ENCODE measurements at places on chromosomes 13 and 19.

DNA sequence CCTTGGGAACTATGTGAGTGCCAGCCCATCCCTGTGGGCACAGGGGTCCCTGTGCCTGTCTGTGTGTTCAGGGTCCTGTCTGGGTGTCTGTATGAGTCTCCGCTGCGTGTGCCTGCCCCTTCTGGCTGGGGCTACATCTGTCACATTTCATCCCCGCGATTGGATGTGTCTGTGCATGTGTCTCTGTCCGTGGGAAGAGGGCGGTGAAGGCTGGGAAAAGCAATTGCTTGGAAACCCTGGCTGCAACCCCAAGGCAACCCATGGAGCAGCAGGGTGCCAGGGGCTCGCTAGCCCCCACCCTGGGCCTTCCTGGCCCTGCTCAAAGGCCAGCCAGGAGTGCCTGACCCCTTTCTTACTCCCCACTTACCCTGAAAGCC, 1.4 kb downstream of the MAG start:
- no peak overlapping the region for H3K4me3 ChIP-seq
- no peak overlapping the region for H3K27ac ChIP-seq
- no peak for DNase-seq
- peaks cover 36% of the 10 kb centered on the region for H3K27me3 ChIP-seq

- H3K36me3 ChIP-seq = no peaks in the 10 kb centered on the region
- H3K4me3 ChIP-seq = no peak overlapping the region
- H3K27ac ChIP-seq = no peak overlapping the region
- peaks cover 25% of the 10 kb centered on the region for H3K4me1 ChIP-seq
- no peaks in the 10 kb centered on the region for H3K27me3 ChIP-seq
- no peak for DNase-seq
These were observed 4.0 kb downstream of the HSPB6 start for GRCh38 chr19:35752746-35753350.

GRCh38 chr19:17743874-17744580, 7.2 kb upstream of the FCHO1 start:
- no peaks in the 10 kb centered on the region for H3K36me3 ChIP-seq
- H3K4me3 ChIP-seq = no peak overlapping the region

GRCh38 chr13:110300090-110300815, 6.7 kb downstream of the COL4A1 start:
- DNase-seq = no peak
- peaks cover 11% of the 10 kb centered on the region for H3K4me1 ChIP-seq

- peak; percentile 54 for DNase-seq
- H3K27me3 ChIP-seq = no peaks in the 10 kb centered on the region
- H3K4me3 ChIP-seq = peak overlapping the region; percentile 62
- no peaks in the 10 kb centered on the region for H3K4me1 ChIP-seq
- no peaks in the 10 kb centered on the region for H3K36me3 ChIP-seq
These were observed 518 bp downstream of the NUDT19 start for GRCh38 chr19:32691952-32692726.

DNA sequence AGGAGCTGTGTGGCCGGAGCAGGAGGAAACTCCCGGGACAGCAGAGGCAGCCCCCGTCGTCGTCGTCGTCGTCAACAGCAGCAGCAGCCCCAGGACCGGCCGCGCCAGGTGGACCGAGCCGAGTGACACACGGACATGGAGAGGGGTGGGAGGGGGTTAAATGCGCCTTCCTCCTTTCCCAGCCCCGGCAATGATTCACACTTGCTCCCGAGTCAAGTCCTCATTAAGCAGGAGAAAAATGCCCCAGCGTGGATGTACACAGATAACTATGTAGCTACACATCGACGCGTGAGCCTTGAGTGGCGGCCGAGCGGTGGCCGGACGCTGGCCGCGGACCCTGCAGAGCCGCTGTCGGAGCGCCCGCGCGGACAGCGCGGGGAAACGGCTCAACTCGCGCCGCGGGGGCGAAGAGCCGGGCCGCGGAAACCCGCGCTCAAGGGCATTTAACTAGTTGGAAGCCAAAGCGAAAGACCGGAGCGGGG, 645 bp downstream of the UBL3 start:
- DNase-seq = peak; percentile 55
- peaks cover 18% of the 10 kb centered on the region for H3K4me1 ChIP-seq
- H3K27ac ChIP-seq = peak overlapping the region; percentile 90
- H3K36me3 ChIP-seq = no peaks in the 10 kb centered on the region
- H3K27me3 ChIP-seq = no peaks in the 10 kb centered on the region
- peak overlapping the region; percentile 74 for H3K4me3 ChIP-seq

GRCh38 chr13:25756912-25757311, 294.9 kb downstream of the SHISA2 start:
- H3K4me3 ChIP-seq = no peak overlapping the region
- DNase-seq = no peak
- no peaks in the 10 kb centered on the region for H3K4me1 ChIP-seq
- no peak overlapping the region for H3K27ac ChIP-seq

DNA sequence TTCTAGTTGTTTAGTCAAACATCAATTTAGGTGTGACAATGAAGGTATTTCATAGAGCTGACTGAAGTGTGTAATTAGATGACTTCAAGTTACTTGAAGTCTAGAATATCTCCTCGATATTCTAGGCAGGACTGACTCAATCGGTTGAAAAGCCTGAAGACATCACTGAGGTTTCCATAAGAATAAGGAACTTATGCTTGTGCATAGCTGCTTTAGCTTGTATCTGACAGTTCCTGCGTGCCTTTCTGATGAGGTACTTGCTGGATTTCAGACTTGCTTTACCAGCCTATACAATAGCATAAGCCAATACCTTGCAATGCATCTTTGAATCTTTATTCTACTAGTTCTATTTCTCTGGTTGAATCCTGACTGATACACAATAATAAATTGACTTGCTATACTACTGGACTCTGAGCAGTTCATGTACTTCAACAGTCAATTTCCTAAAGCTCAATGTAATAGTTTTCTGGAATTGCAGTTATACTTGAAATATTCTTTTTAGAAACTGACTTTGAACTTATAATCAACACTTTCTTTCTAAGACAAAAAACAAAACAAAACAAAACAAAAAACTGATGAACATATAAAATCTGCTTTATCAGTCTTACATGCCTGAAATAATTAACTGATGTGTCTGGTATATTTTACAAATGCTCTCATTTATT, 1534.8 kb downstream of the SLITRK5 start:
- H3K4me1 ChIP-seq = no peaks in the 10 kb centered on the region
- H3K27me3 ChIP-seq = no peaks in the 10 kb centered on the region
- H3K36me3 ChIP-seq = no peaks in the 10 kb centered on the region

All from A673 (cell line).